Type B pancreatic cell (in vitro differentiated cells): ENCODE measurements at places on chromosomes 1 and 21.

DNA sequence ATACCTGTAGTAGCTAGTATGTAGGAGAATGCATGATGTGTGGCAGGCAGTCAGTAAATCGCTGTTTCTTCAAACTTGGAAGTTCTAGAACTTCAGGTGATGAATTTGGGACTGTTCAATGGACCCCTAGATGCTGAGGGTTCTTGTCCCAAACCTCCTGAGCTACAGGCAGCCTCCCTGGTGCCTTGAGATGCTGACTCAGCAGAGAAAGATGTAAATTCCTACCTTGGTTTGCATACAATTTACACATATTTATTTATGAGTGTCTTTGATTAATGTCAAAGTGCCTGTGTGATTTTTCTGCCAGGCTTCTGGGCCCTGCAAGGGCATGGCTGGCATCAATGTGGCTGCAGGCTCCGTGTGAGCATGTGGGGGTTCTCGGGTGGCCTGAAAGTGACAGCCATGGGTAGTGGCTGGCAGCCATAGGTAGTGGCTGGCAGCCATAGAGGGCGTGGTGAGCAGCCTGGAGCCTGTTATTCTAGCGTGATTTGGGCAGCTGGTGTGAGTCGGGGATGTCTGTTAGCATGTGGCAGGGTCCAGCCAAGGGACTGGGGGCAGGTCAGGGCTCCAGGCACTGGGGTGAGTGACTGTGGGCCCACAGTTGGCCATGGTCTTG, 13.2 kb upstream of the POU3F1 start:
- no peak for DNase-seq

GRCh38 chr1:186194107-186194756, 180.8 kb downstream of the TPR start:
- DNase-seq, result no peak

DNA sequence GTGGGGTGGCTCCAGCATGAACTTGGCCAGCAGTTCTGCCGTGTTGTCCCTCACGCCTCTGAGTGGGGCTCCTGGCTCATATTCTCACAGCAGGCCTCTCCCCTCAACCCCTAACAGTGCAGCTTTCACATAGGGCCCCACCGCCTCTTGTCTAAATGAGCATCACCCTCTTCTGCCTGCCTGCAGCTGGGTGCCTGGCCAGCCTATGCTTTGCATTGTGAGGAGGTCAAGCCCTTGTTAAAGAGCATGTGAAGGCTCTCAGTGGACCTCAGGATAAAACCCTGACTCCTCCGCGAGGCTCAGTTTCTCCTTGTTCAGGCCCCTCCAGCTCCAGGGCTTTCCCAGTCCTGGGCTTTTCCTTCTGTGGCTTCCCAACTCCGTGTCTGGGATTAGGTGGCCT, 34.8 kb downstream of the CRYAA start:
- DNase-seq, result peak; percentile 50

- no peak for DNase-seq
These were observed 16.9 kb downstream of the IBA57 start for GRCh38 chr1:228182296-228183030.

DNA sequence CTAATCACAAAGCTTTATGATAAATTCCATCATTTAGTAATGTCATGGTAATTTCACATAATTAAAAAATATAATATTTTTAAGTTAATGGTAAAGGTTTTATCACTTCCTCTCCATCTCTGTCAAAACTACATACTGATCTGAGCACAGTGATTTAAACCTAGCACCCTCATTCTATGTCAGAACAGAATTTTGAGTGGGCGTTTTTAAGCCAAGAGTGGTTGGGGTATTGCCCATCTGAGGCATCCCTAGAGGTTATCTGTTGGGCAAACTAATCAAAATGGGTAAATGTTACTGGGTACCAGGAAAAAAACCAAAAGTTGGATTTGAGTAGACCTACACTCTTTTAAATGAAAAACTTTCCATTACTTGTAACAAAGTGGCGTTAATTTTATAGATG, 100.7 kb upstream of the GFI1 start:
- no peak for DNase-seq

GRCh38 chr1:12386130-12386529, 156.3 kb downstream of the VPS13D start:
- no peak for DNase-seq

DNA sequence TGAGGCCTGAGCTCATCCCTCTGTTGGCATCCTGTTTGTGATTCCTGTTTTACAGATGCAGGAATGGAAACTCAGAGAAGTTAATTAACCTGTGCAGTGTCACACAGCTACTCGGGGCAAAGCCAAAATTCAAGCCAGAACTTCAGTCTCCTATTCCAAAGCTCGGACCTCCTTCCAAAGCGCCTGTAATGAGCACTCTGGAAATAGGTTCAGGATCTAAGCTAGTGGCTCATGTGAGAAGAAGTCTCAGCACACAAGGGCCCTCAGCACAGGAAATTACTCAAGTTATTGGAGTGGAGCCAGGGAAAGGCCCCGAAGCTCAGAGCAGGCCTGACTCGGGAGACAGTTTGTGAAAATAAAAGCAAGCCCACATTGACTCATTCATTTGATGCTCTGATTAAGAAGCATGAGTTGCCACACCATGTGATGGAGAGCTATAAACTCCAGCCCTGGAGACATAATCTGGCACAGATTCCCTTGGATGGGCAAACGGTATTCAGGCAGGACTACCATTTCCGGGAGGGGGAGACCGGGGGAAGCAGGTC, 50.6 kb upstream of the LYST start:
- DNase-seq, result no peak

DNA sequence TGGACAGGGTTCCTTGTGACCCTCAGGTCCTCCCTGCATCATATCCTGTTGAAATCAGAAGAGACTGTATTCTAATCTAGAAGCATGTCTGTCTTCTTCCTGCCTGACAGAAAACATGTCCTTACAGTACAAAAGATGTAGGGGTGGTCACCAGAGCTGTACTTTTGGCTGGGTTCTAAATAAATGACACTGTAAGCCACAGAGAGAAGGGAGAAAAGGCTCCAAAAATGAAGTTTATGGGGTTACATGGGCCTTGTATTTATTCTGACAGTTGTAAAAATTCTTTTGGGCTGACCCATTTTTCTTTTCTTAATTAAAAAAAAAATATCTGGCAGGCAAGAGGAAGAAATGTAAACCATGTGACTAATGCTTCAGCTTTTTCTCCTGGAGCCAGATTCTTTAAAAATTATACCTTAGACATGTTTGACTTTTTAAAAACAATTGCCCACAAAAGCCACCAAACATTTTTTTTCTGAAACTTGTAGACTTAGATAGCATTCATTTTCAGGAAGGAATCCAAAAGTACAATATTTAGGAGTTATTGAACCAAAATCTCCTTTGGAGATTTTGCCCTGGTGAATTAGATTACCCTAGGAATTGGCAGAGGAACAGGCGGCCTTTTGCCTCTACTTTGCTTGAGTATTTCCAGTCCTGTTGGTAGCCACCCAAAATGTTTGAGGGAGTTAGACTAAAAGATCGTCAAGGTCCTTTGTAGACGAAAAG, 17.1 kb downstream of the RGL1 start:
- no peak for DNase-seq

- DNase-seq, result peak; percentile 87
These were observed at the start of gene PIK3C2B for GRCh38 chr1:204494281-204495077. Gene PIK3C2B, minus strand, starts transcription at chr1:204494805. Its CDS starts 25,003 bp downstream, at chr1:204469802.

DNA sequence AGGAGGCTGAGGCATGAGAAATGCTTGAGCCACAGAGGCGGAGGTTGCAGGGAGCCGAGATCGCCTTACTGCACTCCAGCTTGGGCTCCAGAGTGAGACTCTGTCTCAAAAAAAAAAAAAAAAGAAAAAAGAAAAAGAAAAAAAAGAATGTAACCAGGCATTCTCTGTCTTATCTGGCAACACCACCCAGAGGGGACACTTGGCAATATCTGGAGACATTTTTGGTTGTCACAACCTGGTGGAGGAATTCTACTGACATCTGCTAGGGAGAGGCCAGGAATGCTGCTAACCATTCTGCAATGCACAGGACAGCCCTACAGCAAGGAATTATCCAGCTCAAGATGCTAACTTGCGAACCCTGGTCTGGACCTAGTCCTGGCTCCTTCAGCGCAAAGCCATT, 2.3 kb upstream of the CNR2 start:
- no peak for DNase-seq

- no peak for DNase-seq
These were observed 82.8 kb downstream of the GLUL start for GRCh38 chr1:182308826-182309225.

DNA sequence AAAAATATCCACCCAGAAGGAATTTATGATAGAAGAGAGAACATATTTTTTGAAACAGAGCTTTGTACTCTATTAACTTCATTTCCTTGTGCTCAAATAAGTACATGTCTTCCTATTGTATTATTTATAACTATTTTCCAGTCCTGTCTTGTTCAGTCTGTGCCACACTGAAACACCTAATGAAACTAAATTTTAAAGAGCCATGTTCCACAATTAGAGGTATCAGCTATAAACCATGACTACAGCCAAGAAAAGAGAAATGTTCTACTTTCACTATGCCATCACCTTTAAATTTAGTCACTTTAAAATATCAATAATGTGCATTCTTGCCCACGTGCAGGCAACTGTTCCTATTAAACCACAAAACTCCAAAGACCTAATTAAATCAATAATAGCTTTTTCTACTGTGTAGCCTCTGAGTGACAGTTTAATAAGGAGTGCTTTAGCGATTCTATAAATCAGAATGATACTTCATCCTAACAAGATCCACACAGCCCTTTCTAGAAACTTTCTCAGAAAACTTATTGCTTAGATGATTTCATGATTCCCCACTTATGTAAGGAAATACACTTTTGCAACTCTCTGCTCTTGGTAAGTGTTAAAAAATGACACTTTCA, 404.9 kb upstream of the CHRM3 start:
- DNase-seq, result no peak

DNA sequence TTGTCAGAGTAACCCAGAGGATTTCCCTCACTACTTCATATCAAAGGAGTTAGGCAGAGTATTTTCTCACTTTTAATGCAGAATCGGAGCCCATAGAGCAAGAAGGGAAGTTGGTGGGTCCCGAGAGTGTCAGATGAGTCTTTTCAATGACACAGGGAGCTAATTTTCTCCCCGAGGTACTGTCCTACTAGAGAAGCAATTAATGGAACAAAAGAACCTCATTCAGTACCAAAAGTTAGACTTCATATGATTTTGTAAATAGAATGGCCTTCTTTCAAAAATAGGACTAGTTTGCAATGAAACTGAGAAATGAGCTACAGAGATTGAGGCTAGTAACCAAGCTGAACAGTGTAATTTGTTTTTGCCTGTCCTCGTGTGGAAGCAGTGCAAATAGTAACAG, 3.9 kb downstream of the NCAM2 start:
- no peak for DNase-seq

GRCh38 chr1:17168091-17168876, 36.6 kb upstream of the PADI1 start:
- DNase-seq, result no peak

GRCh38 chr1:6100861-6101783, 55.4 kb downstream of the KCNAB2 start:
- no peak for DNase-seq

- DNase-seq, result no peak
These were observed 6.2 kb upstream of the ERO1B start for GRCh38 chr1:236287757-236288619.

DNA sequence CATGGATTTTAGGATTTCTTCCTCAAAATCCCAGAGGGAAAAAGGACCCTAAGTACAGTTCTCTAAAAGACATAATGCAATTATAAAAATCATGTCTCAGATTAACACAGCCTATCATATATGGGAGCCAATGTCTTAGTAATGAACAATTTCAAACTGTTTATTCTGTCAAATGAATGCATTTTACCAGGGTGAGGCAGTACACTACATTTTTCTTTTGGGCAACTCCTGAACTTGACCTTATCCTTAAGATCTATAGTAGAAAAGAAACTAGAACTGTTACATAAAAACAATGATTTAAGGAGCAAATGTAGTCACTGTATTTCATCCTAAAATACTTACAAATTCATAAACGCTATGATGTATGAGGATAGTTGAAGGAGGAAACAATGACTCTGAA, 226.3 kb upstream of the B3GALT2 start:
- DNase-seq, result no peak
